ENCODE measurements at places on chromosomes 7 and 10. TPM values are rescaled to one million over a fixed set of nuclear protein-coding genes. Genes with fewer than 3 reads are reported as not detected.

DNA sequence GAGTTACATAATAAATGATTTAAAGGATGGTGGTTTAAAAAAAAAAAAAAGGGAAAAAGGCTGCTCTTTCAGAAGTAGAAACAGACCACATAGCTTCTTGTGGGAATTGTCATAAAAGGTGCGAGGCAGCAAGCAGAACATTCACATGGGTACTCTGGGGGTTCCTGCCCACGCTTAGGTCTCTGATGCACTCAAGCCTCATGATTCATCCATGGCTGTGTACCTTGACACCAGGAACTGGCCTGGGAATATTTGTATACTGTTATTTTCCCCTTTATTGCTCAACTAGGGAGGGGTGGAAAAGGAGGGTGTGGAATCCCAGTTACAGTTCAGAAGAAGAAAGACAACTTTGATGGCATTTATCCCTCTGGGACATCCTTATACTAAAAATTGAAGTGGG is 4.0 kb downstream of the PON2 start:
- DNase-seq = no peak

The SPDYE1 gene
- not detected for total RNA-seq

The HYAL4 gene
- not detected for total RNA-seq

DNA sequence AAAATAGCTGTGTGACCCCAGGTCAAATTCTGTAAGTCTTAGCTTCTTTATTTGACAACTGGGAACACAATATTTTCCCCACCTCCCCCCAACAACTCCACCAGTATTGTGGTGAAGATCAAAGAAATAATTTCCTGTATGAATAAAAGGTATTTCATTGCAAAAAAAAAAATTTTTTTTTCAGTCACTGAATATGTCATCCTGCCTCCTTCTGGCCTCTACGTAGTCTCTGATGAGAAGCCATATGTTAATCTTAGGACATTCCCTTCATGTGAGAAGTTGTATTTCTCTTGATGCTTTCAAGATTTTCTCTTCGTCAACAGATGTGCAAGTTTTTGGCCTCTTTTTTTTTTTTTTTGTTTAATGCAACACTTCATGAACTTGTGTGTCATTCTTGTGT is 33.0 kb downstream of the ZNF33A start:
- no peak for DNase-seq

- peak; percentile 98 for DNase-seq
Measured at GRCh38 chr7:65373608-65374351, at the start of gene ZNF92. Gene ZNF92 (plus strand): TSS chr7:65373855. CDS start chr7:65373998, 143 bp downstream.

- DNase-seq = no peak
Measured at GRCh38 chr7:131952365-131952764, 395.9 kb upstream of the PODXL start.

DNA sequence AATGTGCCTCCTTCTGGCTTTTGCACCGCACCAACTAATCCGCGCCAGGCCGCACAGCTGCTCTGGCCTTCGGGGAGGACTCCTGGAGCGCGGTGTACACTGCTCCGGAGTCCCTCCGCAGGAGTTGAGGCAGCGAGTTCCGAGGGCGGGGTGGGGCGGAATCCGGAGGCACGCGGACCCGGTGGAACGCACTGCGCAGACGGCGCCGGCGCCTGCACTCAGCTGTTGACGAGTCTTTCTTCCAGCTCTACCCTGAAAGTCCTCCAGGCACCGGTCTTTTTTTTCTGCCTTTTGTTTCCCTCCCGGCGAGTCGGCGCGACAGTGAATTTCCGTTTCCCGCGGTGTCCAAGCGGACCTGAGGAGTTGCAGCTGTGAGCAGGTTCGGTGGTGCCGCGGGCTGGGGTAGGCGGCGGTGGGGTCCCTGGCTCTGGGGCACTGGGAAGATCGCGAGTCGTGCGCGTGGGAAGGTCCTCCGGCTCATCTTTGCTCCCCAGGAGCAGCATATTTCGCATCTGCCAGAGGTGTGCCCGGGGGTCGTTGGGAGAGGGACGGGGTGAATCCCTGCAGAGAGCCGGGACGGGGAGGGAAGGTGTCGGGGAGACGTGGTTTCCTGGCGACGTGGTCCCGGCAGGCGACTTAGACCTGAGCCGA is 44.1 kb downstream of the SFTPD start:
- DNase-seq = peak; percentile 48

The DEPP1 gene
- not detected for total RNA-seq

All from activated CD8-positive, alpha-beta T cell treated with anti-CD3 and anti-CD28 coated beads, Interleukin-2, amount 10 ng/mL, durations not matched to agents 7 days and 5 days (primary cell).